ENCODE measurements at places on chromosomes 12 and 14. TPM values are rescaled to one million over a fixed set of nuclear protein-coding genes. Genes with fewer than 3 reads are reported as not detected.
A peak's percentile ranks its signal among the peaks of the same experiment; 100 is the strongest.

DNA sequence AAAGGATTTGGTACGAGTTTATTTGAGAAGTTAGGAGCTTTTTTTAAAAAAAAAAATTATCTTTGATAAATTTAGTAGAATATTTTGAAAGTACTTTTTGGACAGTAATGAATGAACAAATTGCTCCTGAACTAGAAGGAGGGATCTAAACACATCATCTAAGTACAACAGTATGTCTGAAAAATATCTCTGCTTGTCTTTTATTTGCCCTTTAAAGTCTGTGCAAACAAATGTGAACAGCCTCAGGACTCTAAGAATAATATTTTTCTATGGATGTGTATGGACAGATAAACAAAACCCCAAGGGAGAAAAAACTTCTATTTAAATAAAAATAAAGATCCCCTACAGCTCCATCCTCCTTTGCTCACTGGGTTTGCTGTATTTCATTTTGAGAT lies 19.5 kb downstream of the FBXL14 start:
- no peak for DNase-seq

DNA sequence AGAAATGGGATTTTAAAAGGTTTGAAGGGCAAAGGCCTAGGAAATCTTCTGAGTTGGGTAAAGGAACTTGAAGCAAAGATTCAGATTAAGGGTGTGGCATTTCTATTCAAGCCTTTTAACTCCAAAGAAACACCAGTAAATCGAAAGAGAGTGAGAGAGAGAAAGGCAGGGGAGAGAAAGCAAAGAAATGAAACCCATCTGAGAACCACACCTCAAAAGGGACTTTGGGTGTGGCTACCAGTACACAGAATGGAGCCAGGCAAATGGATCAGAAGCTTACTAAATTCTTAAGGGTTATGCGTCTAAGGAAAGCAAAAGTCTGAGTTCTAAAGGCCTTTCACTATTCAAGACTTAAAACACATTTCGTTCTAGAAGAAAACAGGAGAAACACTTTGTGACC lies 277.4 kb downstream of the BCL11B start:
- DNase-seq: no peak

GRCh38 chr12:92034858-92035401 lies 110.7 kb downstream of the BTG1 start:
- peak; percentile 38 for DNase-seq

DNA sequence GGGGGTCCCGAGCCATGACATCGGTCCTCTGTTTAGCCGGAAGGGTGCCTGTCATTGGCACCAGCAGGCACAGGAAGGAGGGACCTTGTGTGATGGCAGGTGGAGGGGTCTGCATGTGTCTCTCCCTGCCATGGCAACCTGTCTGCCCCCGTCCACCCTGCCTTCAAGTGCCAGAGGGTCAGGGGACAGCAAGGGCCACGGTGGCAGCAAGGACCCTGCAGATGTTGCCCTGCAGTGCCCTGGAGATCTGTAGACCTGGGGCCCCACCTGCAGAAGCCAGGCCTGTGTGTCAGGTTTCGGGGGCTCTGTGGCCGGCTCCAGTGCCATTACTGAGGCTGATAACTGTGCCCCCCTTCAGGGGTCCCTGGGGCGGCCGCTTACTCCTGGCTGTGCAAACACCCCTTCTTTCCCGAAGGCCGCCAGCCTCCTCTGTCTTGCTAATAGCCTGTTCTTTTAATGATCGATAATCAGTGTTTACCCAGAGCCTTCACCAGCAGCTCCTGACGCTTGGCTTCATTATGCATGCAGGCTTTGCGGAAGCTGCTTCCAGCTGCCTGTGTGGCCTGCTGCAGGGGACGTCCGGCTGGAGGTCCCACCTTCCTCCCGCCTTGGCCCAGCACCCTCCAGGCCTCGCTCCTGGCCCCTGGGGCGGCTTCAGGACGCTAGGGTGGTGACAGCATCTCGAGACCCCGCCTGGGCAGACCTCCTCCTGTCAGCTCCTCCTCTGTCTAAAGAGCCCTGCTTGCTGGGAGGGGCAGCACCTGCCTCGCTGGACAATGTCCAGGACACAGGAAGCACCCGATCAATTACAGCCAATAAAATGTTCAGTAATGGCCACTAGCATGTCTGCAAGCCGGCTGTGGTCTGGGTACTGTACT lies 153.0 kb downstream of the KIF26A start:
- no peak for DNase-seq

GRCh38 chr14:67331368-67332125 lies 28.1 kb downstream of the ATP6V1D start:
- DNase-seq: no peak

GRCh38 chr12:122867691-122868461 lies 28.0 kb downstream of the VPS37B start:
- DNase-seq: no peak

DNA sequence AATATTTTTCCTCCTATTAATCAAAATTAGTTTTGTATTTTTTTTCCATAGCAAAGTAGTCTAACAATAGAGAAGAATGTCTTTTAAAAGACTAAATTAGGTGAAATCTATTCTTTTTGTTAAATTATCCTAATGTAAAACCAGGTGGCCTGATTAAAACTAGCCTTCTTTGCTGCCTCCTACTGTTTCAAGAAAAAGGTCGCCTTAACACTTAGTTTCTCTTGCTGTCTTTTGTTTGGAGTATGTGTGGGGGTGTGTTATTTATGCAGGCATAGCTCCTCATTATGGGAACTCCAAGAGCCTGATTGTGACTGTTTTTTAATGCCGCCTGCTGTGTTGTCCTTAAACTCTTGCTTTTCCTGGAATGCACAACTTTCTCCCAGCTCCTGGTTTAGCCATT lies 855.3 kb downstream of the DIO2 start:
- DNase-seq: no peak

DNA sequence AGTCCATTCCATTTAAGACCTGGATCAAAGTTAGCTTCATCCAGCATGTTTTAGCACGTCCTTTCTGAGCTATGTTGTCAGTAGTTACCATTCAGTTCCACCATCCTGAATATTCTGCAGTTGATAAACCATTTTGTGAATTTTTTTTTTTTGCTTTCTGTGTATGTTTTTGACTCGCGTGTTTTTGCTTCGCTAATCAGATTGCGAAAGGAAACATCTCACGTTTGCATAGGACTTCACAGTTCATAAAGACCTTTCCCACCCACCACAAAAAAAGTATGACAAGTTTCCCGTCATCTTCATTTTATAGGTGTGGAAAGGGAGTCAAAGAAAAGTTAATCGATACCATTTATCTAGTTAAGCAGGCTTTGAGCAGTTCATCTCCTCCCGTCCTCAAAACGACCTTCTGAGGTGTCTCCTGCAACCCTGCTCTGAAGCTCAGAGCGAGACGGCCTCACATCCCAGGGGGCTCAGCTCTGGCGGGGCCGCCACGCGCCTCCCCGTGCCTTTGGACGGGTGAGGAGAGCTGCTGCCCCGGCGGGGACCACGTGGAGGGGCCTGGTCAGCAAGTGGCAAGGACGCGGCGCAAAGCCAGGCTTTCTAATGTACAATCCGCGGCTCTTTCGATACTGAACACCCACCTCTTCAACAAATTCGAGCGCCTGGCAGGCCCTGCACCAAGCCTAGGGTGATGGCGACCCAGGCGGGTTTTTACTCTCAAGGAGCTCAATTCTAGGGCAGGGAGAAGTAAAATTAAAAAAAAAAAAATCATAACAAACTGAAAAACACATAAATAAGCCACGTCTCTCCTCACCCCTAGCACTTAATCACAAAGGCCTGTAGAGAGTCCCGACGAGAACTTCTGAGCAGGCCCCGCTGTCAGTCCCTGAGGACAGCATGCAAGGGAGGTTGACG lies 988 bp upstream of the TMEM263 start:
- no peak for DNase-seq

DNA sequence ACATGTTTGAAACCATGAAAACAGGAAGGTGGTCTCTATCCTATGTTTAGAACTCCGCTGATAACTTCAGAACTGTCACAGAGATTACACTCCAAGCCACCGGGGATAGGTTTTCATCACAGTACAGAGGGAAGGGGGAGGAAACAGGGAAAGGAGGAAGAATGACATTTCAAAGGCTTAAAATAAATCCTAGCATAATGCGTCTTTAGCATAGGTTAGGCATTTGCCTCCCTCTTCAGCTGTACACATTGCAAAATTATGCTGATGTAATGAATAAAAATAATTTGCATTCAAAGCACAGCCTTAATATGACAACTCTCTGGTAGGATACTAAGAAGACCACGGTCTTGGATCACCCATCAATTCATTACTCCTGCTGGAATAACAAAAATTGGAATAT lies 54.3 kb upstream of the PYGL start:
- DNase-seq: no peak

- DNase-seq: no peak
Measured at GRCh38 chr14:93725002-93725582, 63.2 kb downstream of the PRIMA1 start.

- DNase-seq: no peak
Measured at GRCh38 chr14:99024926-99025325, 247.1 kb downstream of the BCL11B start.

GRCh38 chr12:130121226-130122000 lies 40.9 kb upstream of the FZD10 start:
- DNase-seq: no peak

GRCh38 chr12:57889500-57889989 lies 43.0 kb upstream of the CTDSP2 start:
- DNase-seq: peak; percentile 94

DNA sequence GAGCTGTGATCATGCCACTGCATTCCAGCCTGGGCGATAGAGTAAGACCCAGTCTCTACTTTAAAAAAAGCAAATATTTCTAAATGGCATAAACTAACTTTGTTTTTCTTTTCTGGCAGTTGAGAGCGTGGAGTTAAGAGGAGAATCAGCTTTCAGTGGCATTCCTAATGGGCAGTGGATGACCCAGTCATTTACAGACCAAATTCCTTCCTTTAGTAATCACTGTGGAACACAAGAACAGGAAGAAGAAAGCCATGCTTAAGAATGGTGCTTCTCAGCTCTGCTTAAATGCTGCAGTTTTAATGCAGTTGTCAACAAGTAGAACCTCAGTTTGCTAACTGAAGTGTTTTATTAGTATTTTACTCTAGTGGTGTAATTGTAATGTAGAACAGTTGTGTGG lies 21.2 kb downstream of the TDG start:
- no peak for DNase-seq

- no peak for DNase-seq
Measured at GRCh38 chr12:107670999-107671643, 14.5 kb upstream of the PWP1 start.

DNA sequence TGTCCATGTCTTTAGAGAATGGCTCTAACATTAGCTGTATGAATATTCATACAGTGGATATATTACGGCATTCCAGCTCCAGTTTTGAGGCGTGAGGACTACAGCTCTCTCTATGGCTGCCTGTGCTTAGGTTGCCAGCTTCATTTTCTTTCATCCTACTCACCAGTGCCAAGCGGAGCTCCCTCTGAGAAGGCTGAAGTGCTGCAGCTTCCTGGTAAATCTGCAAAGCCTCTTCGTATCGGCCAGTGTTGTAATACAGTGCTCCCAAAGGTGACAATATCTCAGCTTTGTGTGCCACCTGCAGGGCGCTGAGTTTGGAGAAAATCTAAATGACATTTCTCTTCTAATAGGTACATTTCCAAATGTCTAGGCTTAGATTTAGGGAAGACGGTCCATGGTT lies 19.8 kb upstream of the OVCH1 start:
- no peak for DNase-seq

DNA sequence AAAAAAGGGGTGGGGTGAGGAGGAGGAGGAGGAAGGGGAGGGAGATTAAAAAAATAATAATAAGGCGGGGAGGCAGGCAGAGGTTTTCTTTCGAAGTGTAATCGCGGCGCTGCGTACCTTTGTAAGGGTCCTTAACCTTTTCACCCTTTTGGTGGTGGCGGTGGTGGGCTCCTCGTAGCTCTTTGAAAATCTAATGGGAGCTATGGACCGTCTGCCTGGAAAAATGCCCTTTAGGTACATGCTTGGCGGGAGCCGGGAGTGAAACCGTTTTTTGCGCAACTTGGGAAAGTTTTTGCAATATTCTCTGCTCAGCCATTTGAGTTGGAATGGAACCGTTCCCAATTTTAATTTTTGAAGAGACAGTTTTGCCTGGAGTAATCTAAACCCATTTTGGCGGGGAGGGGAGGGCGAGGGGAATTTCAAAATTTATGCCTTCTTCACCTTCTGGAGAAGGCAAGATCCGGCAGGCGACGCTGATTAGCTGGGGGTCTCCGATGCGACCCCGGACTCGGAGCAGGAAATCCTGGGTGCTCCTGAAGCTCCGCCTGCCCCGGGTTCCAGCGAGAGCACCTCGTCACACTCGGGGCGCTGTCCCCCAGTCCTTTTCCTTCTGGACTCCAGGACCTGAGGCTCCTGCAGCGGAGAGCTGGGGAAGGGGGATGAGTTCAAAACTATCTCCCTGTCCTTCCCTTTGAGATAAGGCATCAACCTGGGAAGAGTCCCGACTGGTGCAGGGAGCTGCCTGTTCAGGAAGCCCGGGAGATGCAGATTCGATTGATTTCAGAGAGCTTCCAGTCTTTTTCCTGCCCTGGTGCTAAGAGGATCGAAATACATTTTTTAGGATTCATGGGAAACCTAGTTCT lies 74.6 kb upstream of the TBX5 start:
- no peak for DNase-seq

DNA sequence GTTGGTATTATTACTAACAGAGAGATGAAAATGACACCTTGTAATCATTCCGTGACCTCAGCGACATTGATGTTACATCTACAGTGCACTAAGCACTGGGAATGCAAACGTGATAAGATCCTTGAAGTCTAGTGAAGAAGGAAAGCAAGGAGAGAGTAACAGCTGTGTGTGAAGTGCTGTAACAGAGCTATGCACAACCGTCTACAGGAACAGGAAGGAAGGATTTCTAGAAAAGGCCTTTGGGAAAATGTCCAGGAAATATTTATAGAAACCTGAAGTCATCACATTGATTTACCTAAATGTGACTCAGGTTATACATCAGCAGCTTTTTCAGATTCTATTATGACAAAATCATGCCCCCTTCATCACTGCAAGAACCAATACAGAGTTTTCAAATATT lies 304.2 kb upstream of the AMIGO2 start:
- DNase-seq: no peak

- DNase-seq: no peak
Measured at GRCh38 chr14:32203928-32204357, 874 bp upstream of the RNU6-8 start.

DNA sequence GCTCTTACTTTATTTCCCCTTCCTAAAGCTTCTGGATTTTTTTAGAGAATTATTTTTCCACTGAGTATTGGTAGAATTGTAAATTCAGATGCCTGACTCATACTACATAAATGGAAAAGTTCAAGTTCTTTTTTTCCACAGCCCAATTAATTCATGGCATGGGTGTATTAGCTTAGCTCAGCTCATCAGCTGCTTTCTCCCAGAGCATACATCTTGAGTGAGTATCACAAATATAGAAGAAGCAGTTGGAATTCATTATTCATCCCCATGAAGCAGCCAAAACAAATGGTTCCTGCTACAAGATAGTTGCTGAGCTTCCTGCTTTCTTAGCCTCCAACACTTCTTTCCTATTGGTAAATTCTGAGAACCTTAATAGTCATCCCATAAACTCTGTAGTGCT lies 105.1 kb downstream of the C12orf50 start:
- DNase-seq: peak; percentile 79

GRCh38 chr12:8687846-8688601 lies 9.8 kb upstream of the RIMKLB start:
- peak; percentile 95 for DNase-seq

The ANO4 gene
- 0.20 TPM for total RNA-seq

The CMKLR1 gene
- 10.0 TPM for total RNA-seq

The OGFOD2 gene
- total RNA-seq: 3.4 TPM

The DAO gene
- not detected for total RNA-seq

The LALBA gene
- not detected for total RNA-seq
